Breast epithelium (tissue), 4 donors: ENCODE measurements at places on chromosomes 4 and X. TPM values are rescaled to one million over a fixed set of nuclear protein-coding genes. Genes with fewer than 3 reads are reported as not detected.

The MAMLD1 gene
- 2.3 TPM for total RNA-seq

The ATP2B3 gene
- not detected for total RNA-seq

DNA sequence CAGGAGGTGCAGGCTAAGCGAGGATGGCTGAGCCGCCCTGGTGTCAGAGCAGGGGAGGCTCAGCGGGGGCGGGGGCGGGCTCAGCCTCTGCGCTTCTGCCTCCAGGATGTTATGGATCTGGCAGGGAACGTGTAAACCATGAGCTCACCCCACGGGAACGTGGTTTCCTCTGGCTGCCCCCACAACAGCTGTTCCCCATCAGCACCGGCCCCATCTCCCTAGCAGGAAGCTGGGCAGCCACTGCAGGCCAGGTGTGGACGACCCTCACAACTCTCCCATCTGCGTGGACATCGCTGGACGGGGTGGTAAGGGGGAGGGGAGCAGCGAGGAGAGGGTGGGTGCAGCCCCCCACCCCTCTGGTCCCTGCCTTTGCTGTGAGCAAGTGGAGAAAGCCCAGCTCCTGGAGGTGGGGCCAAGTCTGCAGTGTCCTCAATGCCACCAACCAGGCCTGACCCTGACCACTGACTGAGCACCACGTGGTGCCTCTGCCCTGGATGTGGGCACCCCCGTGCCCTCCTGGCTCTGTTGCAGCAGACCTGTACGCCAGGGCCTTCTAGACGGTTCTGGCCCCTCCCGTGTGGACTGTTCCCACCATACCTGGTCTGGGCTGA is 28.1 kb upstream of the SPON2 start:
- DNase-seq: no peak

GRCh38 chrX:13223868-13224567 is 95.8 kb downstream of the ATXN3L start:
- DNase-seq: no peak
